ENCODE measurements at places on chromosomes 5 and 9.

DNA sequence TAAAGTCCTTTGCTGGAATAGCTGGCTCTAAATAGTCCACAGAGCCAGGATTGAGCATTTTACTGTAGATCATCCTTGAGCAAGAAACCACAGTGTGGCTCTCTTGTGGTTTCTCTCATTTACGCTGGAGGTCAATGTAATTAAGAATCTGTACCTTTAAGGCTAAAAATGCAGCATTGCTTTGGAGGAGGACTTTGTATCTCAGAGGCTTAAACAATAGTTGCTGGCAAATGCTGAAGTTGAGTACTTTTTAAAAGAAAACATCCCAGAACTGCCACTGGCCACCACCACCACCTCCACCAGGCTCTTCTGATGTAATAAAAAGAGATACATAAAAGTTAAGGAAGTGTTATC, 177.3 kb upstream of the ADAMTSL1 start:
- no peak for DNase-seq

- DNase-seq, result no peak
Measured at GRCh38 chr5:10295619-10296326, 11.9 kb downstream of the CMBL start.

GRCh38 chr9:109769250-109769649, 10.7 kb upstream of the PALM2AKAP2 start:
- DNase-seq, result no peak

- no peak for DNase-seq
Measured at GRCh38 chr5:129460936-129461710, 1.0 kb downstream of the ADAMTS19 start.

DNA sequence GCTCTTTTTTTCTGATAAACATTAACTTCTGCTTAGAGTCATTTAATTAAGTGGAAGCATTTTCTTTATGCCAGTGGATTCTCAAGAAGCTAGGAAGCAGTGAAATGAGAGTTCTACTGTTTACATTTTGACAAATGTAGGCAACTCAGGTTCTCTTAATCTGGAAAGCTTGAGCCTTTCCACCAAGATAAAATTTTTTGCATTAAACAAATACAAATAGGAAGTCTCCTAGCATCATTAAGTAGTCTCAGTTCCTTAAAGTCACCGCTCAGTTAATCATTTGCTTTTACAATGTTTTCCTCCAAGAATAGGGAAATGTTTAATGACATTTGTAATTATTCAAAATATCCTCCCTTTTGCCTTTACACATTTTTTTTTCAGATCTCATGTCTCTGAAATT, 290.4 kb upstream of the PDE4D start:
- DNase-seq, result no peak

Measured in thoracic aorta (tissue), 2 donors.